Right lung (tissue), 10 donors: ENCODE measurements at places on chromosomes 6 and 20. TPM values are rescaled to one million over a fixed set of nuclear protein-coding genes. Genes with fewer than 3 reads are reported as not detected.

DNA sequence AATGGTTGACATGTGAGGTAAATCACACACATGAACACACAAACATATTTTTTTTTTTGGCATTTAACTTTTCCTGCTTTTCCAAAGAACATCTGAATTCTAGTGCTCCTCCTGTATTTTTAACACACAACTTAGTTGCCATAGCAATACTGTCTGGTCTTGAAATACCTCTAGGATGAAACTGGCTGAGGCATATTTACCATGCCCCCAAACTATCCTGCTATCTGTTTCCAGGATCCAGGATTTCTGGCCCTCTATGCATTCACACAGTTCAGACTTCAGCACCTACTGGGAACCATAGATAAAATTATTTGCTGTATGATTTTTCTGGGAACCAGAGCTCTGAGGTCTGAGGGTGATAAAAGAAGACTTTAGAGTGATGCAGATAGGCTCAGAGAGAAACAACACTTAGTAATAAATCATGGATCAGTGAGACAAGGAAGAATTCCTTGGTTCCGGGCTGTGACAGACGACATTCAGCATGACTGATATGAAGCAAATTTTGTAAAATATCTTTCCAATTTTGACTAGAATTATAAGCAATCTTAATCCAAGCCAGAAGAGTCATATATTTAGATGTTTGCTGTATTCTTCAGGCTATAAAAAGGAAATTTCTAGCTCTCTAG is 359.7 kb downstream of the BTBD9 start:
- DNase-seq, result no peak

DNA sequence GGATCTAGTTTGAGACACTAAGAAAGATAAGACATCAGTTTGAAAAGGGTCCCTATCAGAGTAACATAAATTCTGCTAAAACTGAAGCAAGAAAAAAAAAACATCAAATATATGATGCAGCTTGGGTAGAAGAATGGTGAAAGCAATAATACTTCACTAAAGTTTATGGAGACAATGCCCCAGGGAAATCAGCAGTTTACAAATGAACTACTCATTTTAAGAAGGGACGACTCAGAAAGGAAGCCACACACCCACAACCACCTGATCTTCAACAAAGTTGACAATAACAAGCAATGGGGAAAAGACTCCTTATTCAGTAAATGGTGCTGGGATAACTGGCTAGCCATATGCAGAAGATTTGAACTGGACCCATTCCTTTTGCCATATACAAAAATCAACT is 143.5 kb downstream of the TPBG start:
- DNase-seq, result no peak

The CGA gene
- not detected for polyA plus RNA-seq

The TAAR6 gene
- polyA plus RNA-seq, result not detected

The PLEKHG1 gene
- polyA plus RNA-seq, result 23.6 TPM
